ENCODE measurements at places on chromosomes 7 and 10.

GRCh38 chr10:62726142-62726541 is 78.4 kb upstream of the ADO start:
- DNase-seq: no peak

DNA sequence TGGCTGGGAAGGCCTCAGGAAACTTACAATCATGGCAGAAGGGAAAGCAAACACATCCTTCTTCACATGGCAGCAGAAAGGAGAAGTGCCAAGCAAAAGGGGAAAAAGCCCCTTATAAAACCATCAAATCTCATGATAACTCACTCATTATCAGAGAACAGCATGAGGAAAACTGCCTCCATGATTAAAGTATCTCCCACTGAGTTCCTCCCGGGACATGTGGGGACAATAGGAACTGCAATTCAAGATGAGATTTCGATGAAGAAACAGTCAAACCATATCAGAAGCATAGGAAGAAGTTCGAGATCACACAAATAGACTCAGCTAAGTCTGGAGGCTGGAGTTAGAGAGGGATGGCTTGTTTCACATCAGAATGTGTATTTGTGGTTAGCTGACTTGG is 869.4 kb upstream of the PHF14 start:
- no peak for DNase-seq

DNA sequence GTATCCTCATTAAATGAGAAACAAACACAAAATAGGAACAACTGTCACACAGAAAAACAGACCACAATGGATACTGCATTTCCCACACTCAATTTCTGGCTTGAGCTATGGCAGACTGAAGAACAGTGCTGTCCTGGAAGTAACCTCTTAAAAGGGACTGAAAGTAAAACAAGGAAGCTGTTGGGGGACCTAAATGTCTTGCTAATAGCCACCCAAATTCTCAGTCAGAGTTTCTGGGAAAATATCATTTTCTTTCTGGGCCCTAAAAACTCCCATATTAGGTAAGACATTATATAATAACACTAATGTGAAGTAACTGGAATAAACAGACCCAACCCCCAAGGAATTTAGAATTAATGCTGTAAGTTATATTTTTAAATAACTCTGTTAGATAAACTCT is 80.9 kb upstream of the TFEC start:
- DNase-seq: no peak

DNA sequence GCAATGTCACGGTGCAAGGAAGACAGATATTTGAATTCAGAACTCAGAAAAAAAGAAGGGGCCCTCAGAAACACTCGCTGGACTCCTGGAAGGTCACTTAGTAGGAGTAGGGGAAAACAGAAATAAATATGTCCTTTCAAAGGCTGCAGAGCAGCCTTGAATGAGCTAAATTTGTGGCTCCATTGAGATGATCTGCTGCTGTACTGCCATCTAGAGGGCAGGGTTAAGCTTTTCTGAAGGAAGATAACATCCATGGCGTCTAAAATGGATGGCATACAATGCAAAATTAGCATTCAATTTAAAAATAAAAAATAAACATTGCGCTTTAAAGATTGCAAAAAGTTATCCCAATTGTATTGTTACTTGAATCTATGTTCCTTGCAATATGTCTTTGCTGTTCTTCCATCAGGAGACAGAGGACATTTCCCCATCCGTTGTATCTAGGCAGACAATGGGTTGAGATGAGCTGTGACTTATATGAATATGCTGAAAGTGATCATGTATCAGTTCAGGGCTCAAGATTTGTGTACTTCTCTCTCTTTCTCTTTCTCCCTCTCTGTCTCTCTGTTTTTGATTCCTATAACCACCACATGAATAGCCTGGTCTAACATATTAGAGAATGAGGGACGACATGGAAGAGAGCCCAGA is 642.2 kb downstream of the SH2D4B start:
- no peak for DNase-seq

DNA sequence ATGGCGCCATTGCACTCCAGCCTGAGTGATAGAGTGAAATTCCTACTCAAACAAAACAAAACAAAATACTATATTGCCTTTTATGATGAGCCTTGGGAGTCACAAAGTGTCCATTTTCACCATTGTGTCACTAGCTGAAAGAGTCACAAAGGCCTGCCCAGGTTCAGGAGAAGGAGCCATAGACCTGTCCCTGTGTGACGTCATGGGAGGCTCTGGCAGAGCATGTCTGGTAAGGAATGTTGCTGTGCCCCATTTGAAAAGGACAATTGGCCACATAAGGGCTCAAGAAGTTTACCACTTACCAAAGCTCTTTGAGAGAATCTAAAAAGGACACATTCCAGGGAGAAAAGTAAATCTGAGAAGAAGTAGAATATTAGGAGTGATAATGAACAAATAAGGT is 367.7 kb downstream of the SDK1 start:
- DNase-seq: no peak

GRCh38 chr10:80427541-80427940 is 19.2 kb downstream of the PRXL2A start:
- DNase-seq: no peak

- DNase-seq: no peak
Observed at GRCh38 chr10:62811159-62811875, 4.8 kb downstream of the EGR2 start.

- DNase-seq: no peak
Observed at GRCh38 chr7:48426966-48427555, 255.8 kb downstream of the ABCA13 start.

DNA sequence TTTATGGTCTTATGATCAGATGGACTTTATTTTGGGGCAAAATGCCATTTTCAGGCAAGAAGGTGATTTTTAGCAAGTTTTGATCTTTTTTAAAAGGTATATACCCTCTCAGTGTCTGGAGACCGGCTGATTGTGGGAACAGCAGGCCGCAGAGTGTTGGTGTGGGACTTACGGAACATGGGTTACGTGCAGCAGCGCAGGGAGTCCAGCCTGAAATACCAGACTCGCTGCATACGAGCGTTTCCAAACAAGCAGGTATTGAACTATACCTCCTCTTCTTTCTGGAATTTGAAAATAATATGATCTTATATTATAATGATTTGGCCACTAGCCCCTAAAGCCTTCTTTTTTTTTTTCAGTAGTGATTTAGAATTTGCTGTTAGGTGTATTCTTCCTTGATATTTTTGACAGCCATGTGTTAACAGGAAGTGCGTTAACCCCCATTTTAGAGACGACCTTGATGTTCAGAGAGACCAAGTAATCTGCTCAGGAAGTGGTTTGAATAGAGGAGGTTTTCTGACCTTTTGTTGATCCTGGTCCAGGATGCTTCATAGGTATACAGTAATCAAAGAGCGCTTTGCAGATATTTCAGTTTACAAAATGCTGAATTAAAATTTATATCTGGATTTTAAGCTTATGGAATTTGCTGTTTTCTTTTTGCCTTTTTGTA is 6.2 kb downstream of the BUB3 start:
- DNase-seq: no peak

DNA sequence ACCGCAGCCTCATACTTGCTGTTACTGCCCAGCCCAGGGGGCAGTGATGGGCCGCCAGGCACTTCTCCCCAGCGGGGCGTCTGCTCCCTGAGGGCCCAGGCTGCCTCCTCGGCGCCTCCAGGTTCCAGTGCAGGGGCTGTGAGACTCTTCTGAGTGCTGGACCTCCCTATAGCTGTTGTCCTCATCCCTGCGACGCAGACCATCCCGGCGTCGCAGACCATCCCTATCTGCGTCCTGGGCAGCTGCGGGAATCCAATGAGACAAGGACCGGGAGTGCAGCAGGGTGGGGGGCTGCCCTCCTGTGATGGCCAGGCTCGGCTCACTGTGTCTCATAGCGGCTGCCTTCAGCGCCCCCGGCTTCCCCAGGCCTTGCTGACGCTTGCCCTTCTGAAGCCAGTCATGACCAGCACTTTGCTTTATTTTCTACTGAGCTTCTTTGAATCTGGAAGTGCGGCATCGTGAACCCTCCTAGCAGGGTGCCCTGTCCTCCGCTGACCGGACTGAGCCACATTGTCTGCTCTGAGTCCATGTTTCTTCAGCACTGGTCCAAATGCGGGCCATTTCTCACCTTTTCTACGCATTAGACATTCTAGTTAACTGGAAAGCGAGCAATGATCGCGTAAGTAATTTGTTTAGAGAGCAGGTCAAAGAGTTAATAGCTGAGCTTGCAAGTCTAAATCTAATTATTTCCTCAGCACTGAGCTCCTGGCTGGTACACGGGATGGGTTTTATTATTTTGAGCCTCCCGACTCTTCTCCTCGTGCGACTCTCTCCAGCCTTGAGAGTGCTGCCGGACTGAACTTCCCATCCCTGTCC is 339.5 kb downstream of the WDR37 start:
- DNase-seq: no peak

DNA sequence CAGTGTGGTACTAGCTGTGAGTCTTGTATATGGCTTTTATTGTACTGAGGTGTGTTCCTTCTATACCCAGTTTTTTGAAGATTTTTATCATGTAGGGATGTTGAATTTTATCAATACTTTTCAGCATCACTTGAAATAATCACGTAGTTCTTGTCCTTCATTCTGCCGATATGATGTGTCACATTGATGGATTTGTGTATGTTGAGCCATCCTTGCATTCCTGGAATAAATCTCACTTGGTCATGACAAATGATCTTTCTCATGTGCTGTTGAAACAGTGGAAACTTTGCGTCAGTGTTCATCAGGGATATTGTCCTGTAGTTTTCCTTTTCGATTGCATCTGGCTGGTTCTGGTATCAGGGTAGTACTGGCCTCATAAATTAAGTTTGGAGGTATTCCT is 7.1 kb upstream of the PRKAR1B start:
- DNase-seq: no peak
